ENCODE measurements at places on chromosomes 6 and 20.

GRCh38 chr6:41553405-41553999, 7.3 kb downstream of the FOXP4 start:
- DNase-seq = no peak

GRCh38 chr6:122059918-122060317, 339.5 kb upstream of the HSF2 start:
- DNase-seq = no peak

DNA sequence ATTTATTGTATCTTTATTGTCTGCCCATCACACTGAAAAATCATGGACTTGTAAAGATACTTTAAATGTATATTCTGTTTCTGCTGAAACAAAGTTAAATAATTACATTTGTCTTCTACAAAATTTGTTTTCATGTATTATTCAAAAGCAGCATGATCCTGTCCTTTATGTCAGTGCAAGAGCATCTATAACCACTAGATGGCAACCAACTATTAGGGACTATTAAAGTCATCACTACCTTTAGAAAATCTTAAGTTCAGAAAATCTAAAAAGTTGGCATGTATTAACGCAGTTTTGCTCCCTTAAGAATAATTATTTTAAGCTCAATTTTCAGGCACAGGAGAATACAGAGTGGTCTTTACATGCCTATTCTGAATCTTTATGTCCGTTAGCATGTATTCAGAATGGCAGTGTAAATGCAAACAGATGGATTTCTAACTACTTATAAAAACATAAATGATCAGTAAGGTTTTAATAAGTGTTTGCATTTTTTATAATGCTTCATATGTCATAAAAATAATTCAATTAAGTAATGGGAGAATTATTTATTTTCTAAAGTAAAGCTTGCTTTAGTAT, 17.8 kb downstream of the TMEM30A start:
- no peak for DNase-seq

- no peak for DNase-seq
Measured at GRCh38 chr6:16663901-16664300, 97.4 kb downstream of the ATXN1 start.

DNA sequence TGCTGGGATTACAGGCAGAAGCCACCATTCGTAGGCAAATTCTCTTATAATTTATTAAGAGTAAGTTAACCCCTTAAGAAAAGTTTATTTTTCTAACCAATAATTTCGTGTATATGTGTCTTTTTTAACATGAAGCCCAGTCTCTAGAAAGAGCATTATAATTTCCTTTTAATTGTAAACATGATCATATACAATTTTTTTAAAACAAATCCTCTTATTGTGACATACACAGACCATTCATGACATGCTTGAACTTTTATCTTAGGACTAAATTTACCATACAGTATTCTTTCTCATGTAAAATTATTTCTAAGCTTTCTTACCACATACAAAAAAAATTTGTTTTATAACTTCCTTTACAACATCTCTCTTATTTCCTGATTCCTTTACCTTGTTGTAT, 6.7 kb downstream of the ACOT13 start:
- no peak for DNase-seq

- no peak for DNase-seq
Measured at GRCh38 chr6:143441680-143442545, 8.6 kb downstream of the ADAT2 start.

GRCh38 chr6:45721665-45722064, 294.0 kb downstream of the CLIC5 start:
- no peak for DNase-seq

DNA sequence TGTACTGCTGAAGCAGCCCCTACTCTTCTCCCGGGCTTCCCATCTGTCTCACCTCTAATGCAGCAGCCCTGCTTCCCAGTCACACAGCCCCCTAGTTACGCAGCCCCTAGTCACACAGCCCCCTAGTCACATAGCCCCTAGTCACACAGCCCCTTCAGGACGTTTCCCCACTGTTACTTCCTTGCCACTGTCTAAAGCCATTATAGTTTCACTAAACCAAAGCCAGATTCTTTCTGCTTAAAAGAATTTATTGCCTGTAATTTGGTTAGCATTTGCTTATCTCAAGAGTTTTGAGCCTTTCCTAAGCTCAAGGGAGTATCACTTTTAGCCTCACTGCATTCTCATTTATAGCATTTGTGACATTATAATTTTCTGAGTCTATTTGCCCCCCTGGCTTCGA, 127.9 kb downstream of the LMBRD1 start:
- DNase-seq = no peak

DNA sequence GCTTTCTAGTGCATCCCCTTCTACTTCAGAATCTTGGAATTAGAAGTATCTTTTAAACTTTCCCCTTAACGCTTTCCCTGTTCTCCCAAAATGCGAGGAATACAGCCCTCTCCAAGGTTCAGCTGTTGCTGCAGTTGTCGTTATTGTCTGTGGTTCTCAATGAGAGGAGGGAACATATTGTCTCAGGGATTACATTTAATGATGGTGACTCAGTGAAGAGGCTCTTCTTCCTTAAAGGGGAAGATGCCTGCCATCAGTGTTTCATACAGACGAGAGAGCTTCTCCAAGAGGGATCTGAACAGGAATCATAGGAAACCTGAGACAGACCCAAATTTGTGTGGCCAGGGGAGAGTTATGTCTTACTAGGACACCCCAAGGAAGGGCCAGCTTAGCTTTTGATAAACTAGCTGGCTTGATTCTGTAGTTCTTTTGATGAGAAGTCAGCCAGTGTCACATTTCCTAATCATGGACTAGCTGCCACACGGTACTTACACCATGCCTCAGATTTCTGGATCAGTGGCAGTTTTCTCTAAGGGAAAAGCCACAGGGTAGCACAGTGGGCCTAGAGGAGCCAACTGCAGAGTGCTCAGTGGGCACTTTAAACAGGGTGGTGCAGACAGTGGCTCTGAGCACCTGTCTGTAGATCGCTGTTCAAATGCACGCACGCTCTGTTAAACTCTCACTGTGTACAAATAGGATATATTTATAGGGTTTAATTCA, 59.7 kb upstream of the TMEM181 start:
- DNase-seq = no peak

Data from H1 (cell line).